ENCODE measurements at places on chromosomes 3 and 15. TPM values are rescaled to one million over a fixed set of nuclear protein-coding genes. Genes with fewer than 3 reads are reported as not detected.

- no peak for DNase-seq
Observed at GRCh38 chr3:67048715-67049074, 50.6 kb downstream of the KBTBD8 start.

DNA sequence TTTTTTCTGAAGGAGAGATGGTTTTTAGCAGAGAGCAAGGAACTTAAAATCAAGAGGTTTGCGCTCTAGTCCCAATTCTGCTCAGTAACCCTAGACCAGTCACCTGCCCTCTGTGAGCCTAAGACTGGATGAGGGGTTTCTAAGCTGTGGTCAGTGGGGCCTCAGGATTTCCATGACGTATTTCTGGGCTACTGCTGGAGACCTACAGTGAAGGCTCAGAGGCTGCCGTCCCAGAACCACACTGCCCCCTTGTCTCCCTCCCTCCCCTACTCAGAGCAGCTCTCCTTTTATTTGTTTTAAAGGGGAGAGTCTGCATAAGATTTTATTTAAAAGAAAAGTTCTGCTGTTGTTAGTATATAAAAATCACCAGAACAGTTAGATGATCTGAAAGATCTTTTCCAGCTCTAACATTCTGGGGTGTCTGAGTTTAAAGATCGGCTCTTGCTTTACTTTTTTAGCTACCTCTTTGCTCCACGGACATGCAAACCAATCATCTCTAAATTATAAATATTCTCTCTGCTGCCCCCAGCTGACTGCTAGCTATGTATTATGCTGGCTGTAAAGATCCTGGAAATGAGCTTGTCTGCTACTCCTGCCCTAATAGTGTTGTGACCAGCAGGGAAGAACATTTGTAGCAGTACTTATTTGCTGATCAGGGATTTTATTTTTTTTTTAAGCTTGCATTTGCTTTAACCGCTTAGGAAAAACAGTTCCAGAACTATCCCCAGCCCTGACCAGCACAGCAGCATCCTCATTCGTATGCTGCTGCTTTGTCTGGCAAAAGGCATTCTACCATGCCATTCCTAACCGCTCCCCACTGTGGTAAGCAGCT, 28.6 kb upstream of the NDUFB4 start:
- no peak for DNase-seq

Gene DET1
- 8.5 TPM for polyA plus RNA-seq

DNA sequence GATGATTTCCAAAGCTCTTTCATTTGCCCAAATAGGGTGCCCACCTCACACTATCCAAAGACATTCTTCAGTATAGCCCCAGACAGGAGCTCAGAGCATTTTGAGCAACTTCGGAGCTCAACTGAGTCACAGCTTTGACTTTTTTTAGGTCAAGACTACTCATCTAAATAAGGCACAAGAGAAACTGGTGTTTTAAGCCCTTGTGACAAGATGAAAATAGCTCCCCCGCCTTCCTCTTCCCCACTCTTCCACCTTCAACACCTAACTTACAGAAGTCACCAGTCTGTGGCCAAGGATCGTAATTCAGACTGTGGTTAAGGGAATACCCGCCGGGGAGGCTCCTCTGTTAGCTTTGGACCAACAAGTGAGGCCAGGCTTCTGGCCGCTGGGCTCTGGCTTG, 60.4 kb upstream of the CA12 start:
- DNase-seq: no peak

- no peak for DNase-seq
Observed at GRCh38 chr15:29812384-29812694, 9.9 kb downstream of the TJP1 start.

GRCh38 chr3:119456469-119456868, 6.9 kb downstream of the TMEM39A start:
- DNase-seq: no peak

GRCh38 chr3:46143951-46144473, 64.1 kb downstream of the CCR1 start:
- DNase-seq: no peak

DNA sequence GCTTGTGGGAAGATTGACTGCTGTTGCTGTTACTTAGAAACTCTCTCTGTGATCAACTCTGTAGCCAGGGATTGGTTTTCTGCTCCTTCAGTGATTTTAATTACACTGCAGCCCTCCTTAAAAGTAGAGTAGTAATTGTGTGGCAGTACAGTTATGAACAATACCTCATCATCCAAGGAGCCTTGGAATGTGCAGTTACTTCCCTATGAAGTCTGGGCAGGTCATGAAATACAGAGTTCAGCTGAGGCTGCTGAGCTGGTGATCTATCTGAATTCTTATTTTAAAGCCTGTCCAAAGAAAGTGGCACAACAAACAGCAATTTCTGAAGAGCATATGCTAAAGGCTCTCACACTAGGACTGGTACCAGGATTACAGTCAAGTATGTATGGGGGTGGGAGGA, 37.4 kb upstream of the MRPL3 start:
- no peak for DNase-seq

DNA sequence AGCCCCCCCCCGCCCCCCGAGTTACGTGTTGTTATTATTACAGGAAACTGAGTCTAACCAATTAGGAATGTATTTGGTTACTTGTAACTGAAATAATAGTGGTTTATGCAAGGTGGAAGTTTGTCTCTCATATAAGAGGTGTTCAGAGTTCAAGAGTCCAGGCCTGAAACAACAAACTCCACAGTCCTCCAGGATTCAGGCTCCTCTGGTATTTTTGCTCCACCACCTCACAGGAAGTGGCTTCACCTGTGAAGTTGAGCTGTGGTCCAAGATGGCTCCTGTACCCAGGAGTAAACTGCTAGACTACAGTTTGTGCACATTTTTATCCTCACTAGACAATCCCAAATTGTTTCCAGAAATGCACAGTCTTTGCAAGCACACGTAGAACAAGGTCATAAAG, 27.3 kb downstream of the MOBP start:
- DNase-seq: no peak

Gene HYAL1
- 5.4 TPM for polyA plus RNA-seq

GRCh38 chr15:99509686-99510461, 55.9 kb upstream of the MEF2A start:
- no peak for DNase-seq

Gene GPR15
- not detected for polyA plus RNA-seq

Gene OR5K2
- not detected for polyA plus RNA-seq

DNA sequence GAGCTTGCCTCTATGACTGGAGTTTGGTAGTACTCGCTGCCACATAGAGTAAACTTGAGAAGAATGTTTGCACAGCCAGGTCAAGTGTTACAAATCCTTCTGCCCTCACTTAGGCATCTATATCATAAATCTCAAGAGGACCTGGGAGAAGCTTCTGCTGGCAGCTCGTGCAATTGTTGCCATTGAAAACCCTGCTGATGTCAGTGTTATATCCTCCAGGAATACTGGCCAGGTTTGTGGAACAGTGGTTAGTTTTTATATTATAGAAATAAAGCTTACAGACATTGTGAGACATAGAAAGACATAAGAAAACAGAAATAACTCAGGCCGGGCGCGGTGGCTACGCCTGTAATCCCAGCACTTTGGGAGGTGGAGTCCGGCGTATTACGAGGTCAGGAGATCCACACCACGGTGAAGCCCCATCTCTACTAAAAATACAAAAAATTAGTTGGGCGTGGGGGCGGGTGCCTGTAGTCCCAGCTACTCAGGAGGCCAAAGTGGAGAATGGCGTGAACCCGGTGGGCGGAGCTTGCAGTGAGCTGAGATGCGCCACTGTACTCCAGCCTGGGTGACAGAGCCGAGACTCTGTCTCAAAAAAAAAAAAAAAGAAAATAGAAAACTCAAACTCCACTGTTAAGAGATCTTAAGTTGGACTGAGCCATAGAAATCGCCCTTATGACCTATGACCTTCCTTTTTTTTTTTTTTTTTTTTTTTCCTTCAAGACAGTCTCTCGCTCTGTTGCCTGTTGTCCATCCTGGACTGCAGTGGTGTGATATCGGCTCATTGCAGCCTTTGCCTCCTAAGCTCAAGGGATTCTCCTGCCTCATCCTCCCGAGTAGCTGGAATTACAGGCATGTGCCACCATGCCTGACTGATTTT, 2.2 kb downstream of the RPSA start:
- no peak for DNase-seq

GRCh38 chr3:181839039-181839915, 127.6 kb downstream of the SOX2 start:
- no peak for DNase-seq

Gene FGF7
- not detected for polyA plus RNA-seq

DNA sequence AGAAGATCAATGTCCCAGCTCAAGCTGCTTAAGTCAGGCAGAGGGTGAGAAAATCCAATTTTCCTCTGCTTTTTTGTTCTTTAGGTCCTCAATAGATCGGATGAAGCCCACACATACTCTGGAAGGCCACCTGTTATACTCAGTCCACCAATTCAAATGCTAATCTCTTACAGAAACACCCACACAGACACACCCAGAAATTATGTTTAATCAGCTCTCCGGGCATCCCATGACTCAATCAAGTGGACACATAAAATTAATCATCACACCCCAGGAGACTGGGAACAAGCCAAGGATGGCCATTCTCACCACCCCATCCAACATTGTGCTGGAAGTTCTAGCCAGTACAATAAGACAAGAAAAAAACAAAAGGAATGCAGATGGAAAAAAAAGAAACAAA, 67.8 kb upstream of the SLC24A5 start:
- DNase-seq: no peak

DNA sequence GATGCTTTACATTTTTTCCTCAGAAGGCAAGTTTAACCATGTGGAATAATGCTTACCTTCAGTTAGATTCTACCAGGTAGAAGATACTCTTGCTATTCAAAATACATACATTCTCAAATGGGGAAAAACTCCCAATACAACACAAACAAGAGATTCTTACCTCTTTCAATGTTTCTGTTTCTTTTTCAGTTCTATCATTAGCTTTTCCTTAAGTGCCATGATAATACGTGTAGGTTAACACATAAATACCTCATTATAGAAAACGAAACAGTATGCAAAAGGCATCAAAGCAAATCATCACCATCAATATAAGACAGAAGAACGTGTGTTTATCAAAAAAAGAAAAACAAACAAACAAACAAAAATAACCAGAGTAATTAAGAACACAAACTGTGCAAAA, 300.7 kb upstream of the ROBO1 start:
- no peak for DNase-seq

- DNase-seq: no peak
Observed at GRCh38 chr3:114285648-114286230, 8.1 kb upstream of the TIGIT start.

Gene LRTM1
- polyA plus RNA-seq: not detected

GRCh38 chr3:133121450-133121849, 83.3 kb downstream of the TMEM108 start:
- DNase-seq: no peak

- no peak for DNase-seq
Observed at GRCh38 chr3:123102249-123102648, 35.4 kb downstream of the PDIA5 start.

Gene ZMYND10
- 0.93 TPM for polyA plus RNA-seq

Gene RTP4
- not detected for polyA plus RNA-seq

DNA sequence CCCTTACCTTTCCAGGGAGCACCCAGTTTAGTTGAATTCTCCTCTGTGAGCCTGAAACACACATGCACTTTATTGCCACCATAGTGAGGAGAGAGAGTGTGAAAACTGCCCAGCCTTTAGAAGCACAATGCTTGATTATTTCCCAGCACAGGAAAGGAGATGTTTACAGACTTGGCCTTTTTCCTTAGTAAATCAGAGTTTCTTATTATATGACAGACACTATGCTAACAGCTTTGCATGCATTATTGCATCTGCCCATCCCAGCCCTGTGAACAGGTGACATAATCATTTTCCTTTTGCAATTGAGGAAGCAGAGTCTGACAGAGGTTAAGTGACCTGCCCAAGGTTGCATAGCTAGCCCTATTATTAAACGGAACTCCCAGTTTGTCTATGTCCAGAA, 36.5 kb downstream of the CAPN3 start:
- DNase-seq: no peak
